ENCODE measurements at places on chromosomes 2 and 18.

GRCh38 chr2:120693121-120693520 lies 42.5 kb upstream of the GLI2 start:
- no peak for DNase-seq

DNA sequence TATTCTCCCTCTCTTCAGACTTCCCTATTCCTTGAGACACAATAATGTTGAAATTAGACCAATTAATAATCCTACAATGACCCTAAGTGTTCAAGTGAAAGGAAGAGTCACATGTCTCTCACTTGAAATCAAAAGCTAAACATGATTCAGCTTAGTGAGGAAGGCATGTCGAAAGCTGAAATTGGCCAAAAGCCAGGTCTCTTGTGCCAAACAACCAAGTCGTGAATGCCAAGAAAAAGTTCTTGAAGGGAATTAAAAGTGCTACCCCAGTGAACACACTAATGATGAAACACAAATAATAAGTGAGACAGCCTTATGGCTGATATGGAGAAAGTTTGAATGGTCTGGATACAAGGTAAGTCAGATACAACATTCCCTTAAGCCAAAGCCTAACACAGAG lies 115.4 kb downstream of the PXDN start:
- DNase-seq = no peak

- no peak for DNase-seq
Measured at GRCh38 chr2:143390171-143390570, 261.0 kb downstream of the ARHGAP15 start.

GRCh38 chr2:98445177-98445682 lies 572 bp downstream of the INPP4A start:
- peak; percentile 17 for DNase-seq

DNA sequence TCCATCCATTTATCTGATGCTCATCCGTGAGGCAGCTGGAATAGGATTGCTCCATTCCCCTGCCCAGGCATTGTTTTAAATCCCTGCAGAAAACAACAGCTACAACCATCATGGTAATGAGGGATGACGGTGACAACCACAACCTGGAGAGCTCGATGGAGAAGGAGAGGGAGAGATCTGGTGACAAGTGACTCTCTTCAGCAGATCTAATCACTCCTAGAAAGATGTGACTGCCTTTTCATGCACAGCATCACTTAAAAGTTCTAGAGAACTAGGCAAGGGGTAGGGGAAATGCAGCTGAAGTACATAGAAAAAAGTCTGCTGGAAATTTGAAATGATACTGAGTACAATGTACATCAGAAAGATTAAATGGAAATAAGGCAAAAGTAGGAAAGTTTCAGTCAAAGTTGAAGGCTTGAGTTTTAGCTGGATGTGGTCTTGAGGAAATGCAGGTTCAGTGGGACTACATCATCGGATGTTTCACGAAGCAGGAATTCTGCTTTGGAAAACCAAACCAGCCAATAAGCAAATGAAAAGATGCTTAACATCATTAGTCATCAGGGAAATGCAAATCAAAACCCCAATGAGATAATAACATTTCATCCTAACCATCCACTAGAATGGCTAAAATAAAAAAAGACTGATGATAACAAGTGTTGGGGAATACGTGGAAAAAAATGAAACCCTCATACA lies 6.8 kb upstream of the ARHGAP25 start:
- no peak for DNase-seq

DNA sequence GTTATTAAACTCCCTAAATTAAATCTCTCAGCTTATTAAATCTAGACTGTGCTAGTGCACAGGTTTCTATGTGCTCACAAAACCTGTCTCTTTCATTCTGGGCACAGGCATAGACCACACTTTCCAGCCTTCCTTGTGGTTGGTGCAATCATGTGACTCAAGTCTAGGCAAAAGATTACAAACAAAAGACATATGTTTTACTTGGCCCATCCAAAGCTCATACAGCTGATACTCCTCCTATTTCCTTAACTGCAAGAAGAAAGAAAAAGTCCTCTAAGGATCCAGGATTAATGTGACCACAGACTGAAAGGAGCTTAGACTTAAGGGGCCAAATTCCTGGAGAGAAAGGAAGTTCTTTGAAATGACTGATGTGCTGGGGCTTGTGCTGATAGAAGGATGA lies 731.3 kb upstream of the RAB6C start:
- no peak for DNase-seq

GRCh38 chr2:38079116-38080052 lies 3.4 kb upstream of the CYP1B1 start:
- no peak for DNase-seq

DNA sequence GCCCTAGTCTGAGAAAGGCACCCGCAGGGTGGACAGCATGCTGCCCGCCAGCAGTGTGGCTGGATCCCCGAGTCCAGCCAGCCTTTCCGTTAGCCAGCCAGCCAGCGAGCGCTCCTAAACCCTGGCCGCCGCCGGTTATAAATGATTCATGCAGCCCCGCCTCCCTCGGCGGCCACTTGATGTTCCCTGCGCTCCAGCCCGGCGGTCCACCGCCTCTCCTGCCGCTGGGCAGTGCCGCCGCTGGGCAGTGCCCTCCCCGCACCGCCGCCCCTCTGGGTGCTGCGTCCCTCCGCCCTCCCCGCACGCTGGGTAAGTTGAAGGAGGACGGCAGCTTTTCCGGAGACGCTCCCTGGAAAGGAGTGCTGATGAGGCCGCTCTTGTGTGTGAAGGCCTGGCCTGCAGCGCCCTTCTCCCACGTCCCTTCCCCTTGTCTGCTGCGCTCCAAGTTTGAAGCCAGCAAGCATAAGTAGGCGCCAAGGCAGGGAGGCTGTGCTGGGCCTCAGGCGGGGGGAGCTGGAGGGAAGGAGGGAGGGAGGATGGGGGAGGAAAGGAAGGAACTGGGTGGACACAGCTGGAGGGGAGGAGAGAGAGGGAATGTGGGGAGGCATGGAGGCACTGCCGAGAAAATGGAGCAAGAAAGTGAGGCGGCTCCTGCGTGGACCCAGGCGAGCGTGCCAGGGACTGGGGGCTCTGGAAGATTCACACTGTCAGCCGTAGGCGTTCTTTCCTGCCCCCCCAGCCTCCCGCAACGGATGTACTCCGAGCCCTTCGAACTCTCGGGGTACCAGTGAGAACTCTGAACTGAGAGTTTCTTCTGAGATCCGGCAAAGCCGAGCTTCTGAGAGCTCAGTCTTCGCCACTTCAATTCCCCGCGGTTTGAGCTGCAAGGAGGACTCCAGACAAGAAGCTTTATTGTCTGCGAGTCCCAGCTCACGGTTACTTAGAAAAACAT lies 131.9 kb downstream of the GLI2 start:
- peak; percentile 76 for DNase-seq

- DNase-seq = no peak
Measured at GRCh38 chr2:234403074-234403473, 93.8 kb downstream of the ARL4C start.

DNA sequence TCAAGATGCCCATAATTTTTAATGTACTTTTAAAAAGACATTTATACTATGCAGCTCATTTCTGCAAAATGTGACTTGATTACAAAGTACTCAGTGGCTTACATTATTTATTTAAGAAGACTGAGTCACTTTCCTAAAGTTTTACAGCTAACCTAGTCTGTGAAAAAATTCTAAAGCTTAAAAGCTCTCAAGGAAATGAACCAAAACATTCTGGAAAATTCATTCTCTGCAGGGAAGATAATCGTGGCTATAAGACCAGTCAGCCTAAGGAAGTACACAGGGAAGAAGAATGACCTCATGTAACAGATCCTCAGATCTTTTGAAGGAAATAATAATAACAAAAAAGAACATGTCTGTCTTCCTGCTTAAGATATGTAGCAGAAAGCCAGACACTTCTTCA lies 232.1 kb upstream of the STK17B start:
- DNase-seq = peak; percentile 20

- no peak for DNase-seq
Measured at GRCh38 chr2:10547663-10548376, 99.7 kb upstream of the ODC1 start.

- DNase-seq = no peak
Measured at GRCh38 chr2:69774984-69775982, 33.3 kb downstream of the ANXA4 start.

- DNase-seq = no peak
Measured at GRCh38 chr2:118489712-118490299, 357.6 kb downstream of the EN1 start.

DNA sequence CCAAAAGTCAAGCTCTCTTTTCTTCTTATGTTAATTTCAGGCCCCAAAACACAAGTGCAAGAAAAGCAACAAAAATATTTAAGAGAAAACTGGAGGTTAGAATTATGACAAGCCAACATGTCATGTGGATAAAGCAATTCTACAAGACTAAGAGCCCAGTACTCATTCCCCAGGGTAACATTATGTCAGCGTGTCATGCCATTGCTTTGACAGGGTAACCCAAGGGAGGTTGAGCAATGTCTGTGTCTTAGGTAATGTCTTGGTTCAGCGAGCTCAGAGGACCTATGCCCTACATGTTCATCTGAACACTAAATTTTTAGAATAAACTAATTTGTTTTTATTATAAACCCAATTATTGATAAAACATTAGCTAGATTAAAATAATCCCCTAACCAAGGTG lies 173.2 kb upstream of the ZNF804A start:
- no peak for DNase-seq

DNA sequence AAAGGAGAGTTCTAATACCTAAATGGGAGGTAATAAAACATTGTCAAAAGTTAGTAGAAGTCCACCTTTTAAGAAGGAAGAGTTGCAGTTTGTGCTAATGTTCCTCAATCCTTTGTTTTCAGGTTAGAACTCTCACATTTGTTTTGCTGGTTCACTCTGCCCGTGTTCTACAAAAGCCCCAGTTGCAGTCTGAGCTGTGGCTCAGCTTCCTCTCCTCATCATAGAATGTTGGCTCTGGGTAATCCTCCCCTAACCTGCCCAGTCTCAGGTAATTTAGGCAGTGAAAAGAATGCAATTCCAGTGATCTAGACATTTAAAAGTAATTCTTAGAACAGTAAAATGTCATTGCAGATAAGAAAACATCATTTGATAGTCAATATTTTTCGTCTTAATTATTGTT lies 1410.4 kb upstream of the ZEB2 start:
- no peak for DNase-seq

DNA sequence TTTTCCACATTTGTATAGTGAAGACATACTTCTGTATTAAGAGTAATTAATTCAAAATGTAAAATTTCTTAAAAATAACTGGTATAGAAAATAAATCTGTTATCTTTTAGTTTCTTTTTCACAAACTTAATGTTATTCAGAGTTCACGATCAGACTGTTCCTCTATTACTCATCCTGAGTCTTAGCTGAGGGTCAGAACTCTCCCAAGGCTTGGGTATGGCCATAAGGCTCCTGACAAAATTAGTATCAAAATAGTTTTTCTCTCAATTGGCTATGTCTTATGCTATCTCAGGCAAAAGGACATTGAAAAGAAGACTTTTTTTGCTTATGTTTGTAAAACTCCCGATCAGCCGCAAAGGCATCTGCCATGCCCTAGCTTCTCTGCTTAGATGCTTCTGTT lies 56.1 kb upstream of the NAB1 start:
- no peak for DNase-seq

- no peak for DNase-seq
Measured at GRCh38 chr2:65017335-65017734, 28.1 kb downstream of the SLC1A4 start.

DNA sequence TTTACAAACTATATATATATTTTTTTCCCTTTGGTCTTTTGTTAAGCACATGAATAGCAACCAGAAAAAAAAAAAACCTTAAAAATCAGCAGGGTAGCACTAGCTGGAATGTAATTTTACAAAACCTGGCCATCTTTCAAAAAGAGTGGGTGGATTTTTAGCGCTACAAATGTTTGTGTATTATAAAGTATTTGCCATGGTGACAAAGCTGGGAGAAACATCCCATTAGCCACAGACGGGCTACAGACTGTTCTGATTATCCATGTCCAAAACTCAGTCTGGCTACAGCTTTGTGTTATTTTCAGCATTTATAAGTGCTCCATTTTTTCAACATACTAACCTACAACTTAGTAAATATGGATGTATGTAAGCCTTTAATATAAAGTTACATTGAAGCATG lies 249.5 kb upstream of the TANK start:
- peak; percentile 57 for DNase-seq

DNA sequence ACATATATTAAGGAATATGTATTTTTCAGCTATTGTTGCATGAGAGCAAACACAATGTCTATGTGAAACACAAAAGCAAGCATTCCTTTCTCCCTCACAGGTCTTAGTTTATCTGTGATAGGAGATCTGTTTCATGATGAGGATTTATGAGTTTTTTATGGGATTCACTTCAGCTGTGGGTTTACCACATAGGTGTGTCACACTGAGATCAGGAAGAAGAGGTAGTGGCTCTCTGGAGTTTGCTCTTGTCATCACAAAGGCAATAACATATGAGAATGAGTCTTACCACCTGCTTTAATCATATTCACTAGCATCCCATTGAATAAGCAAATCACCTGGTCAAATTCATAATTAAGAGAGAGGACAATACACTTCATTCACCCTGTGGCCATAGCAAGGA lies 960.3 kb upstream of the SLC39A10 start:
- no peak for DNase-seq

DNA sequence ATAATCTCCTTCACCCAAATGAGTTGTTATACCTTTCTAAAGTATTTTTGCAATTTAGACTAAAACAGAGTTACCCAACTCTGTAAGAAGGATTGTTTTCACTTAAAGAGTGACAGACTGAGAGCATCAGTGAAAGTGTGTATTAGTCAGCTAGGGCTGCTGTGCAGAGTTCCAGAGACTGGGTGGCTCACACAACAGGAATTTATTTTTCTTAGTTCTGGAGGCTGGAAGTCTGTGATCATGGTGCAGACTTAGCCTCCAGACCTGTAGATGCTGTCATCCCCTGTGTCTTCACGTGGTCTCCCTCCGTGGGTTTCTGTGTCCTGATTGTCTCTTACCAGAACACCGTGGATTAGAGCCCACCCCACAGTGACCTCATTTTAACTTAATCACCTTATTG lies 40.0 kb downstream of the BCL2L11 start:
- DNase-seq = peak; percentile 79

GRCh38 chr2:3148716-3149115 lies 228.9 kb downstream of the EIPR1 start:
- DNase-seq = no peak

GRCh38 chr2:109686921-109687320 lies 72.8 kb downstream of the SOWAHC start:
- DNase-seq = no peak

- no peak for DNase-seq
Measured at GRCh38 chr2:41940060-41940744, 107.6 kb upstream of the PKDCC start.
